ENCODE measurements at places on chromosomes 16 and 17.

DNA sequence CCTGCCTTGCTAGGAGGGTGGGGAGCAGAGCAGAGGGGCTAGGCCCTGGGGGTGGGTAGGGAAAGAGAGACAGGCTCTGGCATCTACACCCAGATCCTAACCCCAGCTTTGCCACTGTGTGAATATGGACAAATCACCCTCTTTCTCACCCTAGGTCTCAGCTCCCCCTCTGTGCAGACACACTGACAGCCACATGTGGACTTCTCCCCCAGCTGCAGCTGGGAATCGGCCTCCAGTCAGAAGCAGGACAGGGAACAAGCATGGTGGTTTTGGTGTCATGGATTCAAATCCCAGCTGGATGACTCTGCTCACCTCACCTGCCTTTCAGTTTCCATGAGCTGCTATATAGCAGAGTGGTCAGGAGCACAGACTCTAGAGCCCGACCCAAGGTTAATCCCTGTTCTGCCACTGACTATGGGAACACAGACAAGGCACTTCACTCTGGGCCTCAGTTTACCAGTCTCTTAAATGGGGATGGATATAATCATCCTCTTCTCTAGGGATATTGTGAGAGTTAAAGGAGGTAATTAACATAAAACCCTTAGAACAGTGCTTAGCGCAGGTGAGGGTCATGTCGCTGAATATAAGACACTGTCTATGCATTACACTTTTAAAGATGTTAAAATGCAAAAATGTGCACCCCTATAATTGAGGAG is 26.2 kb upstream of the MAP3K14 start:
- no peak for DNase-seq

GRCh38 chr17:6485646-6486412 is 41.6 kb downstream of the PIMREG start:
- no peak for DNase-seq

DNA sequence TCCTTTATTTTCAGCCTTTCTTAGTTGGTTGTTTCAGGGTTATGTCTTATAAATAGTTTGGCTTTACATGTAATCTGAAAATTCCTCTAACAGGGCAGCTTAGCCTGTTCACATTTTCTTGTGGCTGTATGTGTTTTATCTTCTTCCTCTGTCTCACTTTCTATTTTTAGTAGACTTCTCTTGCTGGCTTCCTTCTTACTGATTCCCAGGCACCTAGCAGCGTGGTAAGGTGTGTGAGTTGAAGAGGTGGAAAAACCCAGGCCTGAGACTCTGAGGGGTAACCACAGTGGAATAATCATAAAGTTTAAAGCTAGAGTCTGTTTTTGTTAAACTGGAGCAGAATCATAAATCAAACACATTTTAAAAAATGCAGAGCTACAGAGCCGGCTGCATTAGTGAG is 190.9 kb downstream of the LGALS9B start:
- DNase-seq = no peak

GRCh38 chr16:51557670-51558069 is 406.6 kb upstream of the SALL1 start:
- DNase-seq = no peak

DNA sequence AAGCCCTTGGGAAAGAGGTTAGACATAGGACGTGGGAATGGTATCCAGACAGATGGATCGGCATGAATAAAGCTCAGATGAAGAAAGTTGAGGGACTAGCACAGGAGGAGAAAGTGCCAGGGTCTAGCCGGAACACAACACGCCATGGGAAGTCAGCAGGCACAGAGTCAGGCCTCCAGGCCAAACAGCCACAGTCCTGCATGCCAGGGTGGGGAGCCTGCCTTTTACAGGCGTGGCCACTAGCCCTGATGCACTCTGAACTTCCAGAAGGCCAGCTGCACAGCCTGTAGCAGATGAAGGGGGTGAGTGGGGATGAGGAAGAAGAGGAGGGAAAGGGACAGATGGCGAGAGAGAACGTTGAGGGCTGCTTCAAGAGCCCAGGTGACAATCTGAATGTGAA is 5.2 kb downstream of the B9D1 start:
- no peak for DNase-seq

DNA sequence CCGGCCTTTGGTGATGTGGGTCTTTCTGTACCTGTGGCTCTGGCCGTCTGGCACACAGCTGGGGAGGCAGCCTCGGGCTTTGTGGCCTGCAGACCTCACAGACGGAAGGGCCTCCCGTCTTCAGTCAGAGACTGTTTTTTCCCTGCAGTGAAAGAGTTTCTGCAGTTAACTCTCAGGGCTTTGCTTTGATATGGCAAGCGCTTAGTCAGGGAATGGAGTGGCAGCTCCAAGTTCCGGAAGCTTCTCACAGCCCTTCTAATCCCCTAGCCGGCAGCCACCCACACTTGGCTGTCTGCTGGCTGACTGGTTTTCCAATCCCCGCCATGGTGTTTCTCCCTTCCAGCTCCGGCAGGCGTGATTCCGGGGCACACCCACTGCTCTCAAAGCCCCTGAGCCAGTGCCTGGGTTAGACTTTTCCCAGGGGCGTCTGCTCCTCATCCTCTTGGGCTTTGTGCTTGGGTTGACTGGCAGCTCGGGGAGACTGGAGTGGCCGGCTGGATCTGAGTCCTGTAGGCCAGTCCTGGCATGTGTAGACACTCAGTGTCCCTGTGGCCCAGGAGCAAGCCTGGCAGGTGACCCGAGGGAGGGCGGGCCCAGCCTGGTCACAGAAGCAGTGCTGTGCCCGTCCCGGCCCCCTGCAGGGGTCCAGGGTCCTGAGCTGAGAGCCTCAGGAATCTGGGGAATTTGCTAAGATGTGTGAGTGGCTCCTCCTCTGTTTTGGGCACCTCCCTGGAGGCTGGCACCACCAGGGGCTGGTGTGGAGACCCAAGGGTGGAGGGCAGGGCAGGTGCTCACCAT is 29.9 kb downstream of the BAIAP2 start:
- no peak for DNase-seq

DNA sequence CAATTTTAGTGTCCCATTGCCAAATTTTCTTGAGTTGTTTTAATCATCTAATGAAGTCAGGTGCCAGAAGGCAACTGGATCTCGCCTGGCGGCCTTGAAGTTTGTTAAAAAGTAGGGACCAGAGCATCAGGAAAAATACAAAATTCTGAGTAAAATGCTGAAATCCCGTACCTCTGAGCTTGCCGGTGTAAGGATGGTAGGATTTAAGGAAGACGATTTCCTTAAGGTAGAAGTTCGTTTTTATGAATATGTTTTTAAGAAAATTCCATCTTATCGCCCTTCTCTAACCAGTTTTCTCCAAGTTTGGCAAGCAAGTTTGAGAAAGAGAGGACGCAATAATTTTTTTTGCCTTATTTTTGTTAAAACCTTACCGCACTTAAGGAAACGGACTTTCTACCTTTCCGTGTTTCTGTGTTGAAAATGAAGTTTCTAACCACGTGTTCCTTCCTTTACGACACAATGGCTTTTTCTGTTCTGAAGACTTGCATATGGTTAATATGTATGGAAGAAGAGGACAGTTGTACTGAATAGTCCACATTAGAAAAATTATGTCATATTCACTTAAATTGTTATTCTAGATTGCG is 748 bp downstream of the ATF7IP2 start:
- peak; percentile 19 for DNase-seq

- DNase-seq = no peak
These were observed 756 bp downstream of the LUC7L3 start for GRCh38 chr17:50719924-50720794.

DNA sequence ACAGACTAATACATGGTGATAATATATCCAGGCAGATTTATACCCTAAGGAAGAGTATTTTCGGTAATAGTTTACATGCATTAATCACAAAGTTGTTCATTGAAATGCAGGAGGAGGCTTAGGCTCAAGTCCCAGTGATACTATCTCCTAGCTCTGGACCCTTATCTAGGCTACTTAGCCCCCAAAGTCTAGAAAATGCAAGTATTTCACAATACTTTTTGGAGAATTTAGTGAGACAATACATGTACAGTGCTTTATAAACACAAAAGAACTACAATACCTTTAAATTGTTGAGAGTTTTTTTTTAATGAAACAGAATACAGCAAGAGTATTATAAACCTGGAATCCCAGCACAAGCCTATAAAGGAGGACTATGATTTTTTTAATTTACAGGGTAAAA is 473.9 kb downstream of the HS3ST3B1 start:
- DNase-seq = no peak

GRCh38 chr16:17294856-17295255 is 175.9 kb downstream of the XYLT1 start:
- DNase-seq = peak; percentile 81

DNA sequence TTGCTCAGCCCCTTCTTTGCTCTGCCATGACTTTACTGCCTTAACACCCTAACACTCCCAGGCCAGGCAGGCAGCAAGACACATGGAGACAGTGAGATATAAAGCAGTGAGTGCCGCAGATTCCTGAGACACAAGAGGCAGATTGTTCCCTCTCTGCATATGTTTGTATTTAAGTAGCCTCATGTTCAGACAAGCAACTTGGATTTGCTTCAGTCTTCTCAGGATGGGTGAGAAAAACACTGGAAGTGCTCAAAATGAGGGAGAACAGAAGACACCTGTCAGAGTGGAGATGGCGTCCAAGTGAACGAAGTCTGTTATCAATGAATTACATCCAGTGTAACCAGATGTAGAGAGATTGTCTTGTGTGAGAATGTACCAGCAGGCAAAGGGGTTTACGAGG is 86.8 kb downstream of the CES1 start:
- no peak for DNase-seq

DNA sequence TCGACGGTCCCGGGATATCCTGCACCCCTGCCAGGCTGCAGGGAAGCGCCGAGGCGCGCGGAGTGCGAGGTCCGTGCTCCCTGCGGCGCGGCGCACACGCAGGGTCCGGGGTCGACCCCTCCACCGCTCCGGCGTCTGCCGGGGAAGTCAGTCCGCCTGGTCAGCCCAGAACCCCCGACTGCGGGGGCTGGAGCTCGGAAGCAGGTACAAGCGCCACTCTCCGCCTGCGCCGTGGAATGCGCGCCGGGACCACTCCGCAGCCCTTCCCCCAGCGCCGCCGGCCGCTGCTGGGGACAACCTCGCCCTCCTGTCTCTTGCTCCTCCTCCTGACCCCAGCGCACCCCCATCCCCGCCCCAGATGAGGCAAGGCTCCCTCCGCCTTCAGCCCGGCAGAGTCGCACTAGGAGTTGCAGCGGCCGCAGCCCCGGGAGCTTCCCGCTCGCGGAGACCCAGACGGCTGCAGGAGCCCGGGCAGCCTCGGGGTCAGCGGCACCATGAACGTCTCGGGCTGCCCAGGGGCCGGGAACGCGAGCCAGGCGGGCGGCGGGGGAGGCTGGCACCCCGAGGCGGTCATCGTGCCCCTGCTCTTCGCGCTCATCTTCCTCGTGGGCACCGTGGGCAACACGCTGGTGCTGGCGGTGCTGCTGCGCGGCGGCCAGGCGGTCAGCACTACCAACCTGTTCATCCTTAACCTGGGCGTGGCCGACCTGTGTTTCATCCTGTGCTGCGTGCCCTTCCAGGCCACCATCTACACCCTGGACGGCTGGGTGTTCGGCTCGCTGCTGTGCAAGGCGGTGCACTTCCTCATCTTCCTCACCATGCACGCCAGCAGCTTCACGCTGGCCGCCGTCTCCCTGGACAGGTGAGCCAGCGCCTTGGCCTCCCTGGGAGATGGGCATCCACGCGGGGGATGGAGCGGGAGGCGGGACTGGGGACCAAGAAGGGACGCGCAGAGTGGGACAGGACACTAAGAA is at the start of gene GALR2:
Gene GALR2 (plus strand): TSS at position 392 of the 974 bp plus-strand sequence. CDS start 103 bp downstream, at position 495.
- no peak for DNase-seq

DNA sequence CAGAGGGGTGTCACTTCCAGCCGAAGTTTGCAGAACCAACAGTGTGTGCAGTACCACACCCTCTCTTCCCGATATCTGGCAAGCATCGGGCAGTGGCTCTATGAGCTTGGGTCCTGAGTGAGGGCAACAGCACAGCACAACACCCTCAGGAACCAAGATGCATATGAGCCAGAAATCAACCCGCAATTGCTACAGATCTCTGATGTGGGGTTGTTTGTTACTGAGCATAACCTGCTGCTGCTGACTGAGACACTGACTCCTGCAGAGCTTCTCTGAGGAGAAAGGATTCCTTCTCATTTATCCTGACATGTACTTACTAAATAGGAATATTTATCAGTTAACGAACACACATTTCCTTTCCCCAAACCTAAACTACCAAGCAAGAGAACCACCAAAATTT is 218.3 kb downstream of the RBFOX3 start:
- no peak for DNase-seq

- no peak for DNase-seq
These were observed 6.7 kb upstream of the SLC25A39 start for GRCh38 chr17:44331249-44331760.

- DNase-seq = no peak
These were observed 20.3 kb upstream of the NFATC3 start for GRCh38 chr16:68064791-68065365.

GRCh38 chr17:49016775-49017463 is 19.7 kb downstream of the IGF2BP1 start:
- DNase-seq = no peak

DNA sequence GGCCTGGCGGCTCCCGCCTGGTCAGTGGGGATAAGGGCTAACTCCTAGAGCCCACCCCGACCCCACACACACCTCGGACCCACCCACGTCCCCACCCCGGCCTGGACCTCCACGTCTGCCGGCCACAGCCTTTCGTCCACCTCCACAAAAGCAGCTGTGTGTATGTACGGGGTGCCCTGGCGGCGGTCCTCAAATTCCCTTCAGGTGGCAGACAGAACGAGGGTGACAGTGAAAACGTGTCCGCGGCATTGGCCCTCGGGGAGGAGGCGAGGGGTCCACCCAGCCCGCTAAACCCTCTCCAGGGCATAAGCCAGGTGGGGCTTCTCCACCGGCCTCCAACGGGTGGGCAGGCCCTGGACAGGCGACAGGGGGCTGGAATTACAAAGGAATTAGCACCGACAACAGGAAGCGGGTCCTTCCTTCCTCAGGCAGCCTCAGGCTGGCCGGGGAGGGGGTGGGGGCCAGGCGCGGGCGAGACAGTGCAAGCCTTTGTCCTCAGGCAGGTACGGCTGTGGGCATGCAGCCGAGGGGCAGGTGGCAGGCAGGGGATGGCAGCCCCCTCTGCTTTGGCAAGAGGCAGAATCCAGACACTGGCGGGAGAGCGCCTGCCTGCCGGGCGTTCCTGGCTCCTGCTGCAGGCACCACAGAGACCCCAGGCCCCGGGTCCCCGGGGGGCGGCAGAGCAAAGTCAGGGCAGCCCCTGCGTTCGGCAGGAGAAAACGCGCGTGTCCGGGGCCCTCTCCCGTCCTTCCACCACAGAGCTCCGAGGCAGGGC is 12.3 kb upstream of the PITPNA start:
- no peak for DNase-seq

DNA sequence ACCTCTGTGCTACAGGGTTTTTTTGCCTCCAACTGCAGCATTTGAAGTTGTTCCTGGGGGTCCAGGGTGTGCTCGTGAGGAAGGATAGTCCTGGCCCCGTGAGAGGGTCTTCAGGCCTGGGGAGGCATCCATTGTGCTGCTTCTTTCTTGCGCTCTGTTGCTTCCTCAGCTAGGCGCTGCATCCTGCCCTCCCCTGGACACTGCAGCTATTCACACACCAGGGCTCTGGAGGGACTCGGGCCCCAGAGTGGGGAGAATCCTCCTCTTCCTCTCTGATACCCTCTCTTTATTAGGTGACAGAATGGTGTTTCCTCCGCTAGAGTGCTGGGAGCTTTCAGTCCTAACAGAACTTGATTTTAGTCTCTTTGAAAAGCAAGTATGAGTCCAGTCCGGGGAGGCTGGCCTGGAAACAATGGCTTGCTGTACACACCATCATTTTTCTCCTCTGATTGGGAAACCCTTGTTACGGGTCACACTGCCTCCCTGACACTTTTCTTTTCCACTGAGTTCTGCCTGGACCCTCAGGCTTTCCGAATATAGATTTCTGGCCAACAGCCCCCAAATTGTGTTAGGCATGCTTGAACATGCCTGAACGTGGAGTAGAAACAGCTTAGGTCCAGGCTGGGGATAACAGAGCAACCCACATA is 81.4 kb upstream of the ELAC2 start:
- no peak for DNase-seq

GRCh38 chr17:75517297-75517865 is 1.1 kb downstream of the TSEN54 start:
- peak; percentile 25 for DNase-seq
